IPS DF 6.9 (cell line): ENCODE measurements at places on chromosomes 2 and 18.

GRCh38 chr2:59005836-59006615 is 764.9 kb upstream of the FANCL start:
- DNase-seq: no peak

GRCh38 chr2:42614838-42615237 is 46.4 kb downstream of the MTA3 start:
- no peak for DNase-seq

- no peak for DNase-seq
Measured at GRCh38 chr18:74060579-74060978, 87.1 kb downstream of the FBXO15 start.

DNA sequence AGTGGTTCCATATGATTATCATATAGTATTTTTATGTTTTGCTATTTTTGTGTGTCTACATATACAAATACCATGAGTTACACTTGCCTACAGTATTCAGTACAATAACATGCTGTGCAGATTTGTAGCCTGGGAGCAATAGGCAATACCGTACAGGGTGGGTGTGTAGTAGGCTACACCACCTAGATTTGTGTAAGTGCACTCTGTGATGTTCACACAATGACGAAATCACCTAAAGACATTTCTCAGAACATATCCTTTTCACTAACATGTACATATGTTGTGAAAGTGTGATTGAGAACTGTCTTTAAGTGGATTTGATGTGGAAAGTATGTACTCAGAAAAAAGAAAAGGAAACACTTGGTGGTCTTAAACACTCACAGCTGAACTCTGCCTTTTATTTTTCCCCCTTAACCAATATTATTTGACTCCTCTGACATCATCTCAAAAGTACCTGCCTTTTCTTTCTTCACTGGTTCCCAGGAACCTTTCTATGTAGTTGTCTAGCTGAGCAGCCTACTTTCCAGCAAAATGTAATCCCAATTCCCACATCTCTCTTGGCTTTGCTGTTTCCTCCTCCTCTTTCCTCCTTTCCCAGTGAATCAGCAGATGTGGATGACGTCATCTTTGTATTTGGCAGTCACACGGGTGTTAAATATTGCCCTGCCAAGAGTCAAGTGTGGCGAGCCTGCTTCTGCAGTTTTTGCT is 47.7 kb downstream of the OSBPL6 start:
- no peak for DNase-seq

DNA sequence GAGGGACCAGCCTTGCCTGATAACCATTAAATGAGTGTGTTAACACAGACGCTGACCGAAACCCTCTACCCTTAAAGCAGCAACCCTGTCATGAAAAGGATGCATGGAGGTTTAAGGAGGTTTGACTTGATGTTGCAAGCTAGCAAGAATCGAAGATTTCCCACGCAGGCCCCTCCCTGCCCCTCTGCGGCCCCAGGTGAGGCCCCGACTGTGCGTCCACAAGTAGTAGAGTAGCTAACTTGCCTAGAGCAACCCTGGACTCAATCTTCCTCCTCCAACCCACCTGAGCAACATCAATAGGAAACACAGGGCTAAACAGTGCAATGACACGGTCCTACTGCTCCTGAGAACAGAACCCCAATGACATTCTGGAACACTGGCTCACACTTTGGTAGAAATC is 150.1 kb downstream of the COL4A4 start:
- no peak for DNase-seq

DNA sequence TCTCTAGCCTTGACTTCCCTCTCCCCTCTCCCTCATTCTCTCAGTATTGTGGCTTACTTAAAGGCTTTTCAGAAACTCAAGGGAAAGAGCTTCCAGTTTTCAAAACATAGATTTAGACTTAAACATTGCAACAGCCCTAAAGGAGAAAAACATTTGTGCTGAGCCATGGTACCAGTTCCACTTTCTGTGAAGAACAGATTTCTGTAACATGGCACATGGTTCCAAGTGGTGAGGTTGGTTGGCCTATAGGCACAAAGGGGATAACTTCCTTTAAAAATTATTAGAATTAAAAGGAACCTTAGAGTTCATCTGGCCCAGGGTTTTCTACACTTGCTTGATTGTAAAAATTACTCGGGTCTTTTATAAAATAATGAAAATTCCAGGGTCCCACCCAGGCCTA is 138.6 kb upstream of the CDCA7 start:
- DNase-seq: no peak

- DNase-seq: no peak
Measured at GRCh38 chr18:1965016-1965415, 606.3 kb downstream of the METTL4 start.
